ENCODE measurements at places on chromosomes 6 and 20.

DNA sequence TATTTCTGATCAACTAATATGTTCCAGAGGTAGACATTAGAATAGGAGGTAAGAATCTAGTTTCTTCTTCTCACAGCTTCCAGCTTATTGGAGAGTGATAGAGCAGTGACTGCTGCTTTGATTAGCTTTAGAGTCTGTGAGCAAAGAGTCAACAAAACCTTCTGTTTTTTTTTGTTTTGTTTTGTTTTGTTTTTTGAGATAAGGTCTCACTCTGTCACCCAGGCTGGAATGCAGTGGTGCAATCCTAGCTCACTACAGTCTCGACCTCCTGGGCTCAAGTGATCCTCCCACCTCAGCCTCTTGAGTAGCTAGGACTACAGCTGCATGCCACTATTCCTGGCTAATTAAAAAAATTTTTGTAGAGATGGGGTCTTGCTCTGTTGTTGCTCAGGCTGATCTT, 39.3 kb downstream of the TSBP1 start:
- no peak for DNase-seq

DNA sequence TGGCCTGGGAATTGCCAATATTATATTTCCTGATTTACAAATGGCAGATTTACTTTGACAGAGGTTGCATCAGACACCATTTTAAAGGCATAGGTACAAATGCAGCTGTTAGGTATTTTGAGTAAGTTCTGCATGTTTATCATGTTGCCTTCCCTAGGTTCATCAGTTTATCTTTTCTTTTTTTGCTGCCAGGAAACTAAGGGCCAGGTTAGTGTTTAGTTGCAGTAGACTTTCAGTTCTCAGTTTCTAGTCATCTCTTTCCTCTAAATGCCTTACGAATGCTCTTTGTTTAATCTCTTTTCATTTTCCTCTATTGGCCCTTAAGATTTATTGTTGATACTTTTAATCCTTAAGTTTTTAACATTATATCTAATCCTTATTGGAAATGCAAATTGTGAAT, 129.9 kb downstream of the SMAP1 start:
- no peak for DNase-seq

- no peak for DNase-seq
Measured at GRCh38 chr6:20360471-20361119, 41.1 kb upstream of the E2F3 start.

- no peak for DNase-seq
Measured at GRCh38 chr20:2695206-2695983, 2.8 kb downstream of the EBF4 start.

DNA sequence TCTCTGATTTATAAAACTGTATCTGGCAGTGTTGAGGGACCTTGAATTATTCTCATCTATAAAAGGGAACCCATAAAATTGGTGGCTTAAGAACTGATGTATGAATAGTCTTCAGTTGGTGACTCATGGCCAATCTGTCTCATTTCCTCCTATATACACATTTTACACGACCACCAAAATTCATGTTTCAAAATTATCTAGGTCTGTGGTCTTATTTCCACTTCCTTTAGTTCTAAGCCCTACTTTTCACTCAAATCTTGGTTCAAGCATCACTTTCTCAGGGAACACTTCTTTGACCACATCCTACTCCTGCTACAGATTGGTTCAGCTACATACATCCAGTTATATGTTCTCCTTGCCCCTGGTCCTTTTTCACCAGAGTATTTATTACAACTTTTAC, 18.6 kb upstream of the ENPP1 start:
- DNase-seq = peak; percentile 59

GRCh38 chr6:160789263-160790027, 87.4 kb downstream of the PLG start:
- no peak for DNase-seq

GRCh38 chr6:78607189-78607588, 260.2 kb upstream of the IRAK1BP1 start:
- DNase-seq = no peak

GRCh38 chr6:130993292-130993765, 69.7 kb downstream of the EPB41L2 start:
- no peak for DNase-seq

GRCh38 chr20:31836853-31837608, 8.4 kb downstream of the FOXS1 start:
- DNase-seq = no peak

DNA sequence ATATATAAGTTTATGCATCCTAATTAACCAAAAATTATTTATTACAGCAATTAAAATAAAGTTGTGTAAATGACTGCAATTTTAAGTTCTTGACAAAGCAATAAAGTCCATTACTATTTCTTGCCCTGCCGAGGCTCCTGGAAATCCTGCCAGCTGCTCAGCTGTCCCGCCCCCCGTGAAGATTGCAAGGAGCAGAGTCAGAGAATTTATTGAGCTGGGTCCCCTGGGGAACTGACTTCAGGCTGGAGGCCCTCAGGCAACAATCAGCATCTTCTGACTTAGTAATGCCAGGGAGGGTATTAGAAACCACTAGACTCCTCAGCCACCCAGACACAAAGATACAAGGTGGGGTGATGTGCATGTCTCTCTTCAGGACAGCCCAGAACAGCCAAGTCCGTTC, 92.3 kb downstream of the EDN3 start:
- no peak for DNase-seq

- no peak for DNase-seq
Measured at GRCh38 chr6:31888276-31889258, 8.9 kb downstream of the EHMT2 start.

- DNase-seq = no peak
Measured at GRCh38 chr6:19759117-19759880, 77.9 kb upstream of the ID4 start.

GRCh38 chr6:33963136-33963750, 159.4 kb upstream of the MLN start:
- DNase-seq = no peak

DNA sequence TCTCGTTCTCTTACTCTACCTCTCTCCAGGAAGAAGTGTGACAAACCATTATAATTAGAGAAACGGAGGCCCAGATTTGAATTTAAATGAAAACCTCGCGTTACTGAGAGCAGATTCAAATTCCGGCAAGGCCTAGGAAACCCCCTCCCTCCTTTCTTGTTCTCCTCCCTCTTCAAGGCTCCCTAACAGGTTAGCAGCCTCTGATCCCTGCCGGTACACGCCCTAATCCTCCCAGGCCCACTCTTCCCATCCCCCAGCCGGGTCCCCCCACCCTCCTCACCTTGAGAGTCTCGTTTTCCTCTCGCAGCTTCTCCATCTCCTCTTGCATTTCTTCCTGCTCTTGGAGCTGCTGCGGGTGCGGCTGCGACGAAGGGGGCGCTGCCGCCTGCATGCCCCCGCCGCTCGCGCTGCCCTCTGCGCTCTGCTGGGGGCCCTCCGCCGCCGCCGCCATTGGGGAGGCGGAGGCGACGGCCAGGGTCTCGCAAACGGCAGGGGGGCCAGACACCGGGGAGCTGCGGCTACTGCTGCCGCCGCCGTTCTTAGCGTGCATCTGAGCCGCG, 3.8 kb downstream of the MTCL3 start:
- peak; percentile 47 for DNase-seq

GRCh38 chr20:48708116-48708515, 119.7 kb downstream of the PREX1 start:
- no peak for DNase-seq

DNA sequence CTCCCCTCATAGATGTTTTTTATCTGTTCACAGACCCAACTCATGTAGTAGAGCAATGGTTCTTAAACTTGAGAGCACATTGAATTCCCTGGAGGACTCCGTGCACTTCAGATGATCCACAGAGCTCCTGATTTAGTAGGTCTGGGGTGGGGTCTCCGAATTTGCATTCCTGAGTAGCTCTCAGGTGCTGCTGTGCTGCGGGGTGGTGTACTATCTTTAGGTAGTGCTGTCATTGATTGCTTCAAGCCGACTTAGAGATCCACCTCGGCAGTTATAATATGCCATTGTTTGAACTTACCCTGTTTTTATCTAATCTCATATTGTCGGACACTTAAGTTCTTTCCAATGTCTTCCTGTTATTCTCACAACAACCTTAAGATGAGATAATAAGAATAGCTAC, 45.0 kb downstream of the BMP2 start:
- no peak for DNase-seq

GRCh38 chr6:21713481-21713880, 119.9 kb downstream of the SOX4 start:
- DNase-seq = no peak

- DNase-seq = no peak
Measured at GRCh38 chr6:20939161-20939775, 405.0 kb downstream of the CDKAL1 start.

DNA sequence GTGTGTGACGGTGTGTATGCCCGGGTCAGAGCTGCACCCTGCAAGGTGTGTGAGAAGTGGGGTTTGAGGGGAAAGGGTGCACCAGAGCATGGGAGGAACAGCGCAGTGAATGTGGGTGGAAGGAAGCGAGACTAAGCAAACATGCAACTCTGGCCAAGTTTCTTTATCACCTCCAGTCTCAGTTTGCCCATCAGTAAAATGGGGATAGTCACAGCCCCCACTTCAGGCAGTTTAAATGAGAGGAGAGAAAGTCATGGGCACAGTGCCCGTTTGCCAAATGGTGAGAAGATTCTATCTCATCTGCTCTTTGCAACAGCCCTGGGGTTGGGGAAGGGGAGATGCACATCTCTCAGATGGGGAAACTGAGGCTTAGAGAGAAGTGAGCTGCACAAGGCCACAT, 12.8 kb upstream of the VSTM2L start:
- DNase-seq = no peak

GRCh38 chr6:161644521-161644920, 370.7 kb upstream of the AGPAT4 start:
- DNase-seq = no peak

- DNase-seq = no peak
Measured at GRCh38 chr6:5303682-5304081, 42.4 kb downstream of the FARS2 start.

GRCh38 chr20:17698384-17698783, 1.4 kb upstream of the BANF2 start:
- no peak for DNase-seq

- no peak for DNase-seq
Measured at GRCh38 chr6:166335378-166336302, 6.7 kb downstream of the SFT2D1 start.

DNA sequence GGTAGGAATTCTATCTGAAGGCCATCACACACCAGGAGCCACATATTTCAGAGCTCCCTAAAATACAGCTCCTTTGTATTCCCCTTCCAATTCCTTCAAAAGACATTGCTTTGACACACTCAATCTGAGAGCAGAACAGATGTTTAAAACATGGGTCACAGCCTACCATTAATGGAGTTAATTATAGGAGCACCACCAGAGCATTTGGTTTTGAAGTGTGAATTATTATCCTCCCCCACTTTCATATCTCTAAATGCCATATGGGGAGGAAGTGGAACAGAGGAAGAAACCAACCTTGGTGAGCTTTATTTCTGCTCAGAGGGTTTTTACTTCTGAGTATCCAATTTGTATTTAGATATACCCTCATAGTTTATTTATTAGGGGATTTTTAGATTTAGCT, 50.7 kb upstream of the TNFRSF21 start:
- peak; percentile 16 for DNase-seq

DNA sequence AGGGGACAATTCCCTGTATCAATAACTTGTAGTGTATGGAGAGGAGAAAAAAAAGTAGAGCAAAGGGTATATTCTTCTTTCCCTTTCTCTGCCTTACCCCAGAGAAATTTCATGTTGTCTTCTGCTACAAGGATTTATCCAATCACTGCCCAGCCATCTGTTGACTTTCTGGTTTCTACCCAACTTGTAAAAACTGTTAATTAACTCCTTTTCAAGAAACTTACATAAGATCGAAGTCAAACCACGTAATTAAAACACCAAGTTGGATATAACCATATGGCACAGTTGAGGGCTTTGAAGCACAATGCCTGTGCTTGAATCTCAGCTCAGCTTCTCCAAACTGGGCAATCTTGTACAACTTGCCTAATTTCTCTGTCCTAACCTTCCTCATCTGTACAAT, 99.5 kb downstream of the MAN1A1 start:
- no peak for DNase-seq

DNA sequence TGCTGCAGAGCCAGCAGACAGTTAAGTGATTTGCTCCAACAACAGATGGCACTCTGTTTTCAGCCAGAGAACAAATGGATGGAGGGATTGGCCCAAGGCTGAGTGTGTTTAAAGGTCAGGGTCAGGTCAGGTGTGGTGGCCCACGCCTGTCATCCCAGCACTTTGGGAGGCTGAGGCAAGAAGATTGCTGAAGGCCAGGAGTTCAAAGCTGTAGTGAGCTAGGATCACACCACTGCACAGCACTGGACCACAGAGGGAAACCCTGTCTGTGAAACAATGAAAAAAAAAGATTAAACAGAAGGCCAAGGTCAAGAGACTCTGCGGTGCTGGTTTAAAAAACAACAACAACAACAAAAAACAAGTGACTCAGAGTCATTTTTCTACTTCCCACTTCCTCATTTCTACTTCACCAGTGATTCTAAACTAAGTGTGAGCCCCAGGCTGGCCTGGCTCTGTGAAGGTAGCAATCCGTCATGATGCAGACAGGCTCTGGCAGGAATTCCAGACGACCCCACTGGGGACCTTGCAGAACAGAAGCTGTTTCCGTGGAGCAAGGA, 42.5 kb upstream of the ARMC2 start:
- DNase-seq = peak; percentile 22

GRCh38 chr6:138485586-138486248, 13.6 kb downstream of the NHSL1 start:
- no peak for DNase-seq

DNA sequence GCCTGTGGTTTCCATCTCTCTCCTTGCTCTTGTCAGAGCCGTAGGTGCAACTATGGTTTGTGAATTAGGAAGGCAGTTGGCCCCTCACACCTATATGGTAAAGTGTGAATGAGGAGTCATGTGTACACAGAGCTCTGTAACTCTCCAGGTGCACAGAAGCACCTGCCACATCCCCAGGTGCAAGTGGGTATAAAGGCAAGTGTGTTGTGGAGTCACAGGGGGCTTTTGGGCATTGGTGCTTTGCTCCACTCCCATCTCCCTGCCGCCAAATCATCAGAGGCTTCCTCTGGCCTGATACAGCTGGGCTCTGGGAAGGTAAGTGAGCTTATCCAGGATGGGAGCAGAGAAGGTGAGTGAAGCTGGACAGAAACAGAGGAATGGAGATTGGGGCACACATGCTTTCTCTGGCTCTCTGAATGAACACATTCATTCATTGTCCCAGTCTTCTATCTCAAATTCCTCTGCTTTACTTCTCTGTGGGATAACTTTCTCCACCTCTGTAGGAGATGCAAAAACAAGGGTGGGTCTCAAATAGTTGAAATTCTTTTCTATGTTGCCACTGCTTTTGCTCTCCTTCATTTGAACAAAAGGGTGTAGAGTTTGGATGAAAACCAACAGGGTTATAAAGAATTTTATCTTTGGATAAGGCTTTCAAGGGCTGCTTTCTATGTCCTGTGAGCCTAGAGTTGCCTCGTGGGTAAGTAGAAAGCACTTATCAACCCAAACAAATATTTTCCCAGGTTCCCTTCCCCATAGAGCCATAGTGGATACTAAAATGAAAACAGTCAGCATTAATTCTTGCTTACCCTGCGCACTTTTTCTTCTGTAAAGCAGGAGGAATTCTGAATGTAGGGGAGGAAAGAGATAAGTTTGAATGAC, 45.0 kb upstream of the RIPOR2 start:
- no peak for DNase-seq

GRCh38 chr20:54626126-54626525, 150.7 kb downstream of the DOK5 start:
- DNase-seq = no peak

- no peak for DNase-seq
Measured at GRCh38 chr6:72946774-72947173, 278.5 kb downstream of the KHDC1L start.

GRCh38 chr20:57704245-57704644, 5.6 kb downstream of the PMEPA1 start:
- DNase-seq = no peak

GRCh38 chr6:149566410-149567193, 427 bp downstream of the GINM1 start:
- DNase-seq = peak; percentile 45
